ENCODE measurements at places on chromosomes 1 and 21.

DNA sequence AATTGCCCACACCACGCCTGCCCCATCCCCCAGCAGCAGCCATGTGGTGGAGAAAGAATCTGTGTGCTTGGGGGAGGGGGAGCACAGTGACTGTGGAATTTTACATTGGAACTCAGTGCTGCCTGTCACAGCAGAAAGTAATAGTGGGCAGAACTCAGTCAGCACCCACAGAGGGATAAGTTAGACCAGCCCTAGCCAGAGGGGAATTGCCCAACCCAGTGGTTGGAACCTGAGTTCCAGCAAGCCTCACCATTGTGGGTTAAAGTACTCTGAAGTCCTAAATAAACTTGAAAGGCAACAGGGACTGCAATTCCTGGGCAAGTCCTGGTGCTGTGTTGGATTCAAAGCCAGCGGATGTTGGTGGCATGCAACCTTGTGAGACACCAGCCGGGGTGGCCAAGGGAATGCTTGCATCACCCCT lies 88.8 kb downstream of the MRPL39 start:
- no peak for DNase-seq

DNA sequence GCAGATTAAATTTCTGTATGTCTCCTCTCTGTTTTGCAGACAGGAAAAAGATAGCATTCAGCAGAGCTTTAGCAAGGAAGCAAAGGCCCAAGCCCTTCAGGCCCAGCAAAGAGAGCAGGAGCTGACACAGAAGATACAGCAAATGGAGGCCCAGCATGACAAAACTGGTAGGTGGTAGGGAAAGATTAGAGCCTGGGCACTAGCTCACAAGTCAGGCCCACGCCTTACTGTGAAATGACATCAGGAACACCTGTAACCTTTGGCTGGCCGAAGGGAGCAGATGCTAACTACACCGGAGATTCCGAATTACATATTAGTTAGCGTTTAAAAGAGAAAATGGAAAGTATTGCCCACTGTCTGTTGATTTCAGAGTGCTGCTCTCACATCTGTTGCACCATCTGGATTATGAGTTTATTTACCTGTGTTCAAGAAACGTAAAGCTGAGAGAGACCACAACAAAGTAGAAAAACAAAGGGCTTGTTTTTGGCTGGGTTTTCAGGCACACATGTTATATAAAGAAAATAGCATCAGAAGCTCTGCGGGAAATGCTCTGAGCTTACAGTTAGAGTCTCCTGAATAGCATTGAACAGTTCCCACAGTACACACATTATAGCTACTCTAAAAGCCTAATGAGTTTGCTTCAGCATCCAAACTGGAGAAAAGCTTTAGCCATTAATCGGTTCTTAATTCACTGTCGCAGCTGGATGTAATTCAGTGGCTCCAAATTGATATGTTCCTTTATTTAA lies 160.0 kb downstream of the SDCCAG8 start:
- no peak for DNase-seq

GRCh38 chr1:167584581-167584980 lies 31.0 kb upstream of the CREG1 start:
- no peak for DNase-seq

DNA sequence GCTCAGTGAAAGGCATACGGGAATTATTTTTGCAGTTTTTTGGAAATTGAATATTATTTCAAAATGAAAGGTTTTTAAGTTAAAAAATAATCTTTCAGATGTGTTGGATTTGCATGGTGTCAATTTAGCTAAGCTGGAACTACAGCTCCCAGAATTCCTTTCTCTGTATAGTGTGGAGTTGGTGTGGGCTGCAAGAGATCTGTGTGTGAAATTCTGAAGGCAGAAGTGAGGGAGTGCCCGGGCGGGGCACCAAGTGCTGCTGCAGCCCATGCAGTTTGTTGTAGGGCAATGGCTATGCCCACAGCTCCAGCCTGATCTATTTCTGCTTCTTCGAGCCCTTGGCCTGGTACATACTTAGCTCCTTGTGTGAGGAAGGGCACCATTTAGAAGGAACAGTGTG lies 60.5 kb upstream of the CSF1 start:
- DNase-seq: no peak

DNA sequence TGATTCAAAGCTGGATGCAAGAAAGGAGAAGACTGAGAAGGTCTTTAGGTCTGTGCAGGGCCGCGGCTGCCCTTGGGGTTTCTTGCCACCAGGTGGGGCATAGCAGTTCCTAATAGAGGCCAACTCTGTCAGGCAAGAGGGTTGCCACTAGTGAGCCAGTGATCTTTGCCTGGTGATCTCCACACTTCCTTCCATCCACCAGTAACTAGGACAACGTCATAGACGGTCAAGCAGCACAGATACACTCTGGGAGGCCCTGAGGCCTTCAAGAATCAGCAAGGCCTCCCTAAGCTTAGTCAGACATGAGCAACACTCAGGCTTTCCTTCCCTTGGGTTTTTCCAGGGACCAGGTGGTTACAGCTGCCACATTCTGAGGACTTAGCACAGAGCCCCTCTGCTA lies 32.9 kb upstream of the ATP2B4 start:
- no peak for DNase-seq

GRCh38 chr1:93707956-93708355 lies 26.3 kb upstream of the BCAR3 start:
- DNase-seq: peak; percentile 69

DNA sequence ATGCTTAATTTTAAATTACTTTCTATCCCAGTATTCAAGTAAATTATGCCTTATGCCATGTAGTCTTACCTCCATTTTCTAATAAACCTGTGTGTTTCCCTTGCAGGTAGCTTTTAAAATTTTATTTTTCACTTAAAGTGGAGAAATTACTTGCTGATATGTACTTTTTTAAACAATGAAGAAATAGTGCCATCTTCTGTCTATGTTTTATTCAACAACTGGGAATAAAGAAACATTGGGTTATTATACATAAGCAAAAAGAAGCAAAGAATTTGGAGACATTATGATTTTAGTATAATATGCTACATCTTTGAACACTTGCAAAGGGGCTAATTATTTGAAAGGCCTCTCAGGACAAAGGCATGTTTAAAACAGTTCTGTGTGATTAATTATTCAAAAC lies 1912.9 kb downstream of the MRPL39 start:
- DNase-seq: no peak

GRCh38 chr1:145740269-145740668 lies 21.0 kb downstream of the CD160 start:
- no peak for DNase-seq

DNA sequence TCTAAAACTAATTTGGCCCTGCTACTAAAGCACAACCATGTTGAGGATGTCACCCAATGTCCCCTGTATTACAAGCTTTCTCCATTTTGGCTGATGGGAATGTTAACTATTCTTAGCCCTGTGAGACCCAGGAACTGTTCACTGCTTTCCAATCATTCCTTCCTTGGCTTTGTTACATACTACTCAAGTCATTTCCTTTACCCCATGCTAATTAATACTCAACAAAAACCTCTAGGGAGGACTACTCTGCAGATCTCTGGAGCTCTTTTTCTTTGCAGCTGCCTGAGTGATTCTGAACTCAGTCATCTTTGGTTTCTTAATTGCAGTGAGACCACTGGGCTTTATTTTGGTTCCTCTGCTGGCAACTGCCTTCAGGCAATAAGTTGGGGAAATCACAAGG lies 23.3 kb upstream of the RPE65 start:
- no peak for DNase-seq

DNA sequence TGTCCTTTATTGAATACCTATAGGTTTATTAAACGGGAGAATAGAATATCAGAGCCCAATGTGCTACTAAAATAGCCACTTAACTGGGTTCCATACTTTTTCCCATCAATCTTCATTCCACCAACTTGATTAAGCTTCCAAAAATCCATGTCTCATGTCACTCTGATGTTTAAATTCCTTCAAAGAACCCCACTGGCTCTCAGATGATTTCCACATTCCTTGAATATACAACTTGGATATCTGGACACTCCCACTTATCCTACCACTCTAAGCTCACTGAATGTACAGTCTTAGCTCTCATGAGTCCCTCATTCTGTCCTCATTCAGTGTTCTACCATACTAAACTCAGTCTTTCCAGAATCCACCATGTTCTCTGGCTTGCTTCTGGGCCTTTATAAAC lies 21.1 kb downstream of the COL11A1 start:
- DNase-seq: no peak

- no peak for DNase-seq
Measured at GRCh38 chr21:19986396-19986795, 1011.8 kb upstream of the NCAM2 start.

DNA sequence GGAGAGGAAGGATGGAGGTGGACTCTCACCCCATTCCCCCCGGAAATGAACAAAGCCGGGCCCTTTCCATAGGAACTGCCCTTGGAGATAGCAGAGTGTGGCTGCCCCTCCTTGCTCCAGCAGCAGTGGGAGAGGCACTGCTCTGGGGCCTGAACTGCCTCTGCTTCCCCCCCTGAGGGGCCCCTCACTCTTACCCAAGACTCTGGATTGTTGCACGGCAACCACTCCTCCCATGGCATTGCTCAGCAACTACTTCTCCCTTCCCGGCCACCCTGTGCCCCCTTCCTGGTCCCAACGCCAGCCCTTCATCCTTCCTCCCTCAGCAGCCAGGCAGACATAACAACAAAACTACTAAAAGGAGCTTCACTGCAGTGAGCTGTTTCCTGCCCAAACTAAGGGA lies 3.0 kb upstream of the ACKR1 start:
- no peak for DNase-seq

- DNase-seq: no peak
Measured at GRCh38 chr1:63675420-63675931, 82.3 kb downstream of the PGM1 start.
